ENCODE measurements at places on chromosomes 3 and 15.

GRCh38 chr3:170725285-170725731 lies 139.4 kb upstream of the SLC7A14 start:
- DNase-seq: no peak

- DNase-seq: no peak
Observed at GRCh38 chr3:9776896-9777693, 7.3 kb upstream of the CAMK1 start.

GRCh38 chr3:189786479-189787064 lies 155.4 kb downstream of the TP63 start:
- DNase-seq: no peak

GRCh38 chr3:145704020-145704419 lies 457.0 kb downstream of the PLOD2 start:
- DNase-seq: no peak

GRCh38 chr3:197606468-197606867 lies 50.7 kb upstream of the BDH1 start:
- DNase-seq: no peak

DNA sequence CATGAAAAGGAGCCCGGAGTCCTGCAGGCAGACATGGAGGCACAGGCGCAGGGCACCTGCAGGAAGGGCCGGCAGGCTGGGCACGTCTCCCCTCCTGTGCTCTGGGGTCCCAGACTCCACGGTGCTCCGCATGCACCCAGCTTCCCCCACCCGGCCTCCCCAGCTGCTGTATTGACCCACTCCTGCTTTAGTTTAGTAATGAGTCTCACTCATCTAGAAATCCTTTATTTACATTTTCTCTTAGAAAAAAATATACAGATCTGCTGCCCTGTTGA lies 8.5 kb downstream of the MESP2 start:
- DNase-seq: no peak

DNA sequence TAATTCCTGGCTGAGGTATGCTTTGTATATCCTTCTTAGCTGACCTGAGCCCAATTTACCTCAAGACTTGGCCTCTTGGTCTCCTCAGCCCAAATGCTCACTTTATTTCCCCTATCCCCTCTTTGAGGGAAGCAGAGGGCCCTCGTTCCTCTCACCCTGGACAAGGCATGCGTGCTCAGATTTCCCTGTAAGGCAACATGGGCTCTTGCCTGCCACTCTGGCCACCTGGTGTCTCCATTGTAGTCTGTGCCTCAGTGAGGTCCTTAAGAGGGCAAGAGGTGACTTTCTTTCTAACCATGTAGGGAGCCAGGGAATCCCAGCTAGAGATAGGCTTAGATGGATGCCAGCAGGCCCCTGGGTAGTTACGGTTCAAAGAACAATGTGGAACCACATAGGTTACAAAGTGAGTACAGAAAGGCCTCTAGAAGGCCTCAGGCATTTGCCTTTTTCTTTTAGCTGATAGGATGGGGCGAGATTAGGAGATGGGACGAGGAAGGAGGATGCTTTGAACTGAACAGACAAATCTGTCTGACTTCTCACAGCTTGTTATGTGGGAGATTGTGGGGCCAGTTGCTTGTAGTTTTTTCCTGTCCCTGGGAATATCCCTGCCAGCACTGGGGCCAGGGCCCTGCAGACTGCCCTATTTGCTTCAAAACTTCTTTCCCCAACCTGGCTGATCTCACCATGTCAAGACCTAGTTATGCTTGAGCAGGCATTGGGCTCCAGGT lies 1.1 kb upstream of the INTS14 start:
- DNase-seq: no peak

- no peak for DNase-seq
Observed at GRCh38 chr15:77706482-77707244, 74.0 kb upstream of the LINGO1 start.

- peak; percentile 41 for DNase-seq
Observed at GRCh38 chr3:72665701-72666446, 182.4 kb downstream of the SHQ1 start.

DNA sequence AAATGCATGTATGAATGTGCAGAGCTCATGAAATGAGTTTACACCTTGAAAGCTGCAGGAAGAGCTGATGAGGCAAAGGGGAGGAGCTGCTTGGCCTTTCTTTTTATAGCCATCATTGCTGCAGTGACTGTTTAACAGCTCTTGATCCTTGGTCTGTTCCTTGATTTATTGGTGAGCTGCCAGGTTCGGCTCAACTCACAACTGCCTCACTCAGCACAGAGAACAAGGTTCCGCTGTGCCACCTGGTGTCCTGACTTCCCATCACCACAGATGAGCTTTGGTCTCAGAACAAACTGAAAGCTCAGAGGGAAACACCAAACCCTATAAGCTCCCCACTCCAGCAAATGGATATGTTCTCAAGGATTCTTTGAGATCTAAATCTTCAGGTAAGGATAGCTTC lies 626.1 kb downstream of the MAGI1 start:
- no peak for DNase-seq

GRCh38 chr3:15290736-15291135 lies 41.6 kb downstream of the SH3BP5 start:
- DNase-seq: no peak
